ENCODE measurements at places on chromosomes 13 and 19.

DNA sequence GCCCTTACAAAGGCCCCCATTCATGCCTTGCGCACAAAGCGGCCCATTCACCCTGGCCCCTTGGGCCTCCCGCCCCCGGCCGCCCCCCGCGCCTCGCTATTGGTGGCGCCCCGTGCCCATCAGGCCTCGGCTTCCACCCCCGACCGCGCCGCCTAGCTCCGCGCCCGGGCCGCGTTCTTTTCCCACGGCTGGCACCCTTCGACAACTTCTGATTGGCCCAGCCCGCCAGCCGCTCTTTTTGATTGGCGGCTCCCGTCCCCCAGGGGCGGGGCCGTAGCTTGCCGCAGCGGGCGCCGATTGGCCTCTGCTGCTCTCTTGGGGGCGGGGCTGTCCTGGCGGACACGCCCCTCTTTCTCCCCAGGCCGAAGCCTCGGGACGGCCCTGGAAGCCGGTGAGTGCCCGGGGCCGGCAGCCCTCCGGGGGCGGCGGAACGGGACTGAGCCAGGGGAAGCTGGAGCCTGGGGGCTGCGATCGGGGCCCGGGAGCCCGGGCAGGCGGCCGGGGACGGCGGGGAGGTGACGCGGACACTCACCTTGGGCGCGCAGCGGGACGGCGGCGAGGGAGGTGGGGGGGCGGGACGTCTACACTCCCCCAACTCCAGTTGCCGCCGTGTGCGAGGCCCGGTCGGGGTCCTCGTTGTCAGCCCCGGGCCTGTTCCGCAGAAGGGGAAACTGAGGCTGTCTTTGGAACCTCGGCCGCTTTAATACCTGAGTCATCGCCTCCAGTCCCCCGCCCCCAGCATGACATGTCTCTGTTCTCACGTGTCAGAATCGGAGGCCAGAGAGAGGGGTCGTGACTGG, at the start of gene MYH14:
Gene MYH14, plus strand, starts transcription at position 342 of the 800 bp plus-strand sequence. CDS start 6,744 bp downstream, outside the sequence.
- DNase-seq, result no peak

DNA sequence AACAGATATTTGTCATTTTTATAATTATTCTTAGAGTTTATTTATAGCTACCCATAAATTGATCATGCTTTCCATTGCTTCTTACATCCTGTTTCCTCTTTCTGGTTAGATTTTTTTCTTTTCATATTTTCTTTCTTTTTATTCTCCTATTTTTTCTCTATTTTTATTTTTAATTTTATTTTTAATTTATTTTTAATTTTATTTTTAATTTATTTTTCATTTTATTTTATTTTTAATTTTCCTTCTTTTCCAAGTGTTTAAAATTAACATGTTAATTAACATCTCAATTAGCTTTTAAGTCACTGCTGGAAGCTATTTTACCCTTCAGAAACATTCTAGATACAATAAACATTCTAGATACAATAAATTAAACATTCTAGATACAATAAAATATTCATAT, 269.6 kb downstream of the B3GLCT start:
- DNase-seq, result no peak

- DNase-seq, result no peak
Observed at GRCh38 chr19:58450856-58451357, 515 bp upstream of the ZNF324B start.

DNA sequence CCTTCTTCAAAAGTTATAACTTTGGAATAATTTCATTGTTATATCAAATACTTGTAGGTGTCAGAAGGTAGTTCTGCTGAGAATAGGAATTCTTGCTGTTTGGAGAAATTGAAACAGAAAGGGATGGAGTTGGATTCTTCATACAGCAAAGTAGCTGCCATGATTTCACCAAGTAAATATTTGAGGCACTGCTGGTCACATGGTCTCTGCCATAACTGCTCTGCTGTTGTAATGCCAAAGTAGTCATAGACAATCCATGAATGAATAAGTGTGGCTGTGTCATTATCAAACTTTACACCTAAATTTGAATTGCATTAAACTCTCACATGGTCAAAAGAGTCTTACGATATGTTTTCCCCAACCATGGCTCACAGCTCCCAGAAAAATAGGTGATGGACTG, 308.6 kb downstream of the GPC6 start:
- no peak for DNase-seq

DNA sequence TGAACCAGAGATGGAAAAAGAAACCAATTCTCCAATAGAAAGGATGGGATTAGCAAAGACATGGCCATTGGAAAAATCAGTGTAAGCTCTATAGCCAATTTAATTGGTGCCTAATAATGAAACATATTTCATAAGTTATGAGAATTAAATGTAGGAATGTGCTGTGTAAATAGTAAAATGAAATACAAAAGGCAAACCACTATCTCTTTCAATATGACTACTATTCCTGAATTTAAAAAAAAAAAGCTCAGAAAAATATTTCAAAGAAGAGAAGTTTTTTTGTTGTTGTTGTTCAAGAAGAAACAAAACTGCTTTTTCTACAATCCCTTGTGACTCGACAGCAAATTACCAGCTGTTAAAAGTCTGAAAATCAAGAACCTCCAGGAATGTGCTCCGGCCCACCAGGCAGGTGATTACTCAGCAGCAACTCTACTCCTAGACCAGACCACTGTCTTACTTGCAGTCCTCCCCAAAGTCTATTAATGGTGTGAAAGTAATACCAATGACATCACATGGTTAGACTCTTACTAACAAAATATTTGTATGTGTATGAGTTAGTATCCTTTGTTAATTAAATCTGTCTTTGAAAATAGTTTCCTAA, 362.4 kb downstream of the KCTD12 start:
- no peak for DNase-seq

Measured in vagina (tissue), 2 donors.